ENCODE measurements at places on chromosomes 7 and 10. TPM values are rescaled to one million over a fixed set of nuclear protein-coding genes. Genes with fewer than 3 reads are reported as not detected.
A peak's percentile ranks its signal among the peaks of the same experiment; 100 is the strongest.

The RSBN1L gene
- 7.5 TPM for total RNA-seq

- no peak for DNase-seq
- no peak overlapping the region for H3K4me3 ChIP-seq
- no peaks in the 10 kb centered on the region for H3K4me1 ChIP-seq
These were observed 28.6 kb upstream of the CADPS2 start for GRCh38 chr7:122914812-122915211.

The RBM20 gene
- 51.7 TPM for total RNA-seq

- no peaks in the 10 kb centered on the region for H3K36me3 ChIP-seq
- no peaks in the 10 kb centered on the region for H3K4me1 ChIP-seq
- H3K27me3 ChIP-seq = no peaks in the 10 kb centered on the region
- H3K4me3 ChIP-seq = no peak overlapping the region
These were observed 350.1 kb upstream of the COBL start for GRCh38 chr7:51666751-51667150.

- no peaks in the 10 kb centered on the region for H3K36me3 ChIP-seq
- DNase-seq = no peak
- H3K4me1 ChIP-seq = peaks cover 5% of the 10 kb centered on the region
- no peak overlapping the region for H3K4me3 ChIP-seq
- no peaks in the 10 kb centered on the region for H3K27me3 ChIP-seq
These were observed 185.7 kb upstream of the ADO start for GRCh38 chr10:62618576-62619412.

DNA sequence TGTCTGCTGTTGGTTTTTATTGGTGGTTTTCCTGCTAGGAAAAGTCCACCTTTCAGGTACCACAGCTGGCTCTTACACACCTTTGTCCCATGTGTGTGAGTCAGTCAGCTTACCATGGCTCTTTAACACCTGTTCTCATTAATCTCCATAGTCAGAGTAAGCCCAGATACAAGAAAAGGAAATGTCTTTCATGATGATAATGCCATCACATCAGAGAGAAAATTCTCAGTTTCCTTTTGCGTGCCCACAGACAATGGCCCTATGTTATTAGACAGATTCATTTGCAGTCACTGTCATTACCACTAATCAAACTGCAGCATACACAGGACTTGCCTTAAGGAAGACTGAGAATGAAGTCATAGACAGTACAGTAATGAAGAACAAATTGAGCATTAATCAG lies 1583.6 kb upstream of the LRRTM3 start:
- H3K27me3 ChIP-seq = no peaks in the 10 kb centered on the region
- no peak overlapping the region for H3K4me3 ChIP-seq
- peaks cover 18% of the 10 kb centered on the region for H3K4me1 ChIP-seq
- no peak for DNase-seq
- no peaks in the 10 kb centered on the region for H3K36me3 ChIP-seq

- H3K4me1 ChIP-seq = no peaks in the 10 kb centered on the region
- no peak overlapping the region for H3K4me3 ChIP-seq
- H3K27me3 ChIP-seq = no peaks in the 10 kb centered on the region
These were observed 86.6 kb upstream of the CYTH3 start for GRCh38 chr7:6359021-6359420.

GRCh38 chr7:94698275-94698674 lies 42.3 kb upstream of the SGCE start:
- H3K27me3 ChIP-seq = no peaks in the 10 kb centered on the region
- no peaks in the 10 kb centered on the region for H3K4me1 ChIP-seq
- H3K36me3 ChIP-seq = no peaks in the 10 kb centered on the region
- no peak overlapping the region for H3K4me3 ChIP-seq

DNA sequence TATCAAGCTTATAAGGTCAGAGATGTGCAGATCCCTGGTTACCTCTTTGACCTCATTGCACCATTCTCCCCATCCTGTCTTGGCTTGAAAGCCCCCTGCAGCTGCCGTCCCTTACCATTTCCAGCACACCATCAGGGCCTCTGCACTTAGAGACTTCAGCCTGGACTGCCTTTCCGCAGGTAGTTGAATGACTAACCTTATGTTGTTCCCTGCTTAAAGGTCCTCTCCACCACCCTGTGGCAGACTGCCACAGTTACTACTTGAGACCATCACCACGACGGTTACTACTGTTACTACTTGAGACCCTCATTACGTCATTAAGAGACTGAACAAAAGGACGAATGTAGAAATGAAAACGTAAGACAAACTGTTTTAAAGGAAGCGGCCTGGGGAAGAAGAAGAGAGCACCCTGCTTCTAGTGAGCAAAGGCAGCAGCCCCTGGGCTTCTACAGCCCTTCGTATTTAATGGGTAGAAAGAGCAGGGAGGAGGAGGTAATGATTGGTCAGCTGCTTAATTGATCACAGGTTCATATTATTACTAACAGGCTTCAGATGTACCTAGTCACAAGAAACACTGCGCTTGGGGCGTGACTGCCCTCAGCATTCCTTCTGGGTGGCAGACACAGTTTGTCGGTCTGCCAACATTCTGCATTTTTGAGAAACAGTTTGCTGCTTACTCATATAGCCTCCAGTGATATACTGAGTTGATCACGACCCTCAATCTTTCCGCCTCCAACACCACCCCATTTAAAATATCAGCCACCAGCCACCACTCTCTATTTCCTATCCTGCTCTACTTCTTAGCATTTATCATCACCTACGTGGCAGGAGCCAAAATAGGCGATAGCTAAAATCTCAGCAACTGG lies 74.1 kb upstream of the PARD3 start:
- H3K36me3 ChIP-seq = no peaks in the 10 kb centered on the region
- no peaks in the 10 kb centered on the region for H3K4me1 ChIP-seq
- no peak overlapping the region for H3K27ac ChIP-seq
- DNase-seq = no peak
- H3K27me3 ChIP-seq = no peaks in the 10 kb centered on the region
- no peak overlapping the region for H3K4me3 ChIP-seq

The SPDYE6 gene
- not detected for total RNA-seq

- H3K27me3 ChIP-seq = no peaks in the 10 kb centered on the region
- no peak overlapping the region for H3K27ac ChIP-seq
- no peaks in the 10 kb centered on the region for H3K4me1 ChIP-seq
- DNase-seq = no peak
- H3K36me3 ChIP-seq = no peaks in the 10 kb centered on the region
- H3K4me3 ChIP-seq = no peak overlapping the region
These were observed 8.2 kb upstream of the DLD start for GRCh38 chr7:107882766-107883165.

The RADIL gene
- total RNA-seq = 7.7 TPM

- H3K4me1 ChIP-seq = no peaks in the 10 kb centered on the region
- no peak overlapping the region for H3K4me3 ChIP-seq
- H3K27ac ChIP-seq = no peak overlapping the region
- no peaks in the 10 kb centered on the region for H3K36me3 ChIP-seq
These were observed 408.3 kb upstream of the ANKRD30A start for GRCh38 chr10:36717118-36717517.

DNA sequence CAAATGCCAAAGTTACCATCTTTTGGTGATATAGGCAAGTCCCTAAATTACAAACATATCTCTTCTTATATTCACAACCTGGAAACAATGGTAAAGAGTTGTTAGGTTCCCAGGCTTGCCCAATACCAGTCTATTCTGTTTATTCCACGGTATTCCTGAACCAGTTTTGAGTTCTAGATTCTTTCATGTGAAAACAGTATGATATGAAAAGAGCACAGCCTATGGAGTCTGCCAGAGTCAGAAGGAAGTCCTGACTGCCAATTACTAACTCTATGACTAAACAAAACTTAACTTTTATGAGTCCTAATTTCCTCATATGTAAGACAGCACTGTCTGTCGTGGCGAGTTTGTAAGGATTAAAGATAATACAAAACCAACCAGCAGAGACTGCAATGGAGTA lies 5.6 kb downstream of the ABI1 start:
- H3K27ac ChIP-seq = no peak overlapping the region
- H3K36me3 ChIP-seq = no peaks in the 10 kb centered on the region
- no peaks in the 10 kb centered on the region for H3K27me3 ChIP-seq
- DNase-seq = no peak

GRCh38 chr10:15419279-15419874 lies 48.3 kb upstream of the FAM171A1 start:
- no peaks in the 10 kb centered on the region for H3K36me3 ChIP-seq
- H3K4me3 ChIP-seq = no peak overlapping the region
- no peaks in the 10 kb centered on the region for H3K27me3 ChIP-seq
- no peaks in the 10 kb centered on the region for H3K4me1 ChIP-seq
- DNase-seq = no peak
- H3K27ac ChIP-seq = no peak overlapping the region

DNA sequence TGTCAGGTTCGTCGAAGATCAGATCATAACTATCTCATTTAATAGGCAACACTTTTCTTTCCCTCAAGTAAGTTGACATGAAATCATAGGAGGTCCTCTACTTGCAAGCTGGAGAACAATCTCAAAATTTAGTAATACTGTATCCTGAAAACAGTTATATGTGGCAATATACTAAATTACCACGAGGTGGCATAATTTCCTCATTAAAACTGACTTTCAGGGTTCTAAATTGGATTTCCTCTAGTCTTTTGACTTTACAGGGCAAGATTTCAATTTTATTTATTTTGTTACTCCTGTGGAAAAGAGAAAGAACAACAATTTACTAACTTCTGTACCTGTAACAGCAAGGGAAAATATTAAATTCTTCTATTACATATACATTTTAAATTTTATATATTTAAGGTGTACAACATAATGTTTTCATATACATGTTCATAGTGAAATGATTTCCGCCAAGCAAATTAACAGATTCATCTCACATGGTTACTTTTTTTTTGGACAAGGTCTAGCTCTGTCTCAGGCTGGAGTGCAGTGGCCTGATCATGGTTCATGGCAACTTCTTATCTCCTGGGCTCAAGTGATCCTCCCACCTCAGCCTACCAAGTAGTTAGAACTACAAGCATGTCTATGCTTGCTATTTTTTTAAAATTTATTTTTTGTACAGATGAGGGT lies 53.4 kb upstream of the CYP2C18 start:
- no peak for DNase-seq
- no peaks in the 10 kb centered on the region for H3K4me1 ChIP-seq
- no peaks in the 10 kb centered on the region for H3K36me3 ChIP-seq
- H3K27me3 ChIP-seq = no peaks in the 10 kb centered on the region

The CACUL1 gene
- 17.5 TPM for total RNA-seq

- peak overlapping the region; percentile 41 for H3K27ac ChIP-seq
- DNase-seq = no peak
- peaks cover 5% of the 10 kb centered on the region for H3K36me3 ChIP-seq
- H3K27me3 ChIP-seq = no peaks in the 10 kb centered on the region
- H3K4me3 ChIP-seq = no peak overlapping the region
These were observed 6.4 kb downstream of the FBH1 start for GRCh38 chr10:5896208-5897052.

DNA sequence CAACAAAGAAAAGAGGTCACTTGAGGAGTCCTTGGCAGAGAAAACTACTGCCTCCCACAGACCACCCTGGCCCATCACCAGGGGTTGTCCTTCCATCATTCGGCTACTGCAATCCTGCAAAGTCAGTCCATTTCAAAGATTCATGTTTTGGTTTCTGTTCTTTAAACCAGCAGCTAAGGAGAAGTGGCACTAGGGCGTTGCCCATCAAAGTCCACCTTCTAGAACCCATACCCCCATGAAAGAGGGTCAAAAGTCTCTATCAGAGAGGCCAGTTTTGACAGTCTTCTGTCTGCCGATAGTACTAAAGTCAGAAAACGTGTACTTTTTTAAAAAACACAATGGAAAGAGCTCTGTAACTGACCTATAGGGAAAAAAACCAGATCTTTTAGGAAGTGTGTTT lies 14.4 kb downstream of the CCDC6 start:
- no peaks in the 10 kb centered on the region for H3K36me3 ChIP-seq

The ELAPOR2 gene
- 4.0 TPM for total RNA-seq

The FEZF1 gene
- total RNA-seq = not detected

GRCh38 chr7:46859963-46860475 lies 721.9 kb downstream of the TNS3 start:
- H3K27me3 ChIP-seq = no peaks in the 10 kb centered on the region
- H3K4me1 ChIP-seq = no peaks in the 10 kb centered on the region
- peak overlapping the region; percentile 22 for H3K27ac ChIP-seq

DNA sequence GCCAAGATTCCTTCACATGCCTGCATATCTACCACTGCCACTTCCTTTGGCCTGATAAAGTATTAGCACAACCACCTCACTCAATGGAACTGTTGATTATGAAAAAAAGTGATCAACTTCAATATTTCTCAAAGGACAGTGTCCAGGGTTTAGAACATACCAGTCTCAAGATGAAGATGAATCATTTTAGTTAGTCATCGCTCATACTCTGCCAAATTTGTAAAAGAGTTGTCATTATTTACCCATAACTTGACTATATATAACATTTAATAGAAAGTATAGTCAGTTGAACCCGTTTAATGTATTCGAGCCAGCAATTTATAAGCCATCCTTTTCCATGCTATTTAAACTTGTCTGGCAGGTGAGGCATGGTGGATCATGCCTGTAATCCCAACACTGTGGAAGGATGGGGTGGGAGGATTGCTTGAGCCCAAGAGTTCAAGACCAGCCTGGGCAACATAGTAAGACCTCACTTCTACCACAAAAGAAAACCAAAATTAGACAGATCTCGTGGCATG lies 33.2 kb downstream of the SPAM1 start:
- H3K4me1 ChIP-seq = no peaks in the 10 kb centered on the region
- no peaks in the 10 kb centered on the region for H3K36me3 ChIP-seq
- no peaks in the 10 kb centered on the region for H3K27me3 ChIP-seq
- no peak overlapping the region for H3K4me3 ChIP-seq

The PRKCQ gene
- 0.43 TPM for total RNA-seq

The MEIG1 gene
- not detected for total RNA-seq

DNA sequence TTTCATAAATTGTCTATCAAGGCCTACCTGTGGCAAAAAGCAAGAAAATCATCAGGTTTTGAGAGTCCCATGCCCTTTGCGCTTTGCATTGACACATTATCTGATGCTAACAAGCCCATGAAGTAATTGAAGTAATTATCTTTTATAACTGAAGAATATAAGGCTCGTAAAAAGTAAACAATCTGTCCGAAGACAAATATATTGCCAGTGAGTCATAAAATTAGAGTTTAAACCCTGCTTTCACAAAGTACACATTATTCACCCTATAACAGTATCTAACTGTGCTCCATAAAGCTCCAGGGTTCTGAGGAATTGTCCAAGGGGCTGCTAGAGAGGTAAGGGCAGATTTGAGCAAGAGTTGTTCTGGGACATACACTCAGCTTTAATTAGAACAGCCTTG lies 102.3 kb upstream of the PPP1R3A start:
- no peaks in the 10 kb centered on the region for H3K36me3 ChIP-seq
- H3K4me1 ChIP-seq = no peaks in the 10 kb centered on the region
- no peak overlapping the region for H3K4me3 ChIP-seq

The FAM180A gene
- total RNA-seq = 5.9 TPM

DNA sequence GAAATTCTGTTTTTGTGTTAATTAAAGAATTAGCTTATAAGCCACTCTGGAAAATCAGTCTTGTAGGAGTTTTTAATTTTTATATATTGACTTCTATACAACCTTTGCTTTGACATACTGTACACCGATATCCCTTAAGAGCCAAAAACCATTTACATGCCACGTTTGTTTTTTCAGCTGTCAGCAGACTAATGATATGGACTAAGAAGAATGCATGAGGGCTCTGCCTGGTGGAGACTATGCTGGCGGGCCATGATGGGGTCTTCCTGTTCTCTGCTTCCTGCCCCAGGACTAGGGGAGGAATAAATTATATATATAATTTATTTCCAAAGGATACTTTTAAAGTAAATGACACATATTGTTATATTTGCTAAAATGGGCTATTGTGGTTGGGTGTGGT lies 96.3 kb downstream of the CDK14 start:
- H3K36me3 ChIP-seq = no peaks in the 10 kb centered on the region
- no peaks in the 10 kb centered on the region for H3K4me1 ChIP-seq
- H3K27ac ChIP-seq = no peak overlapping the region
- DNase-seq = no peak
- H3K27me3 ChIP-seq = no peaks in the 10 kb centered on the region
